Fibroblast of the aortic adventitia (primary cell): ENCODE measurements at places on chromosomes 2 and 18.

DNA sequence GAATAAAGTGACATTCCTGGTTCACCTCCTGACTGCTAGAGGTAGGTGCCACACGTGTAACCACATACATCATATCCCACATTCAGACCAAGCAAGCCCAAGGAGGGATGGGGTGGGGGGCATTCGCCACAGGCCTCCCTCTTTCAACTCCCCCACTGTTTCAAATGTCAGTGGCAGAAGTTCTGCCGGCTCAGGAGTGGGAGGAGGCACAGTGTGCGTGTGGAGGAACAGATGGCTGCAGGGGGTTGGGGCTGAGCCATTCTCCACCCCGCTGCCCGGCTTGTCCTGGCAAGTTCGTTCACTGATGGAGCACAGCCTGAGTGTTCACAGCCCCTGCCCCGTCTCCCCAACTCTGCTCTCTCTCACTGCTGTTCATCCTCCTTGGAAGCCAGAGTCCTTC, 75.4 kb upstream of the TANC1 start:
- peak; percentile 75 for DNase-seq

GRCh38 chr18:50727721-50728471, 91.9 kb downstream of the MRO start:
- DNase-seq, result no peak

GRCh38 chr2:13488965-13489364, 772.2 kb downstream of the TRIB2 start:
- DNase-seq, result no peak

- DNase-seq, result peak; percentile 45
These were observed 208.4 kb upstream of the COL3A1 start for GRCh38 chr2:188765522-188766470.

GRCh38 chr2:97994476-97994875, 1.3 kb downstream of the TMEM131 start:
- DNase-seq, result no peak

DNA sequence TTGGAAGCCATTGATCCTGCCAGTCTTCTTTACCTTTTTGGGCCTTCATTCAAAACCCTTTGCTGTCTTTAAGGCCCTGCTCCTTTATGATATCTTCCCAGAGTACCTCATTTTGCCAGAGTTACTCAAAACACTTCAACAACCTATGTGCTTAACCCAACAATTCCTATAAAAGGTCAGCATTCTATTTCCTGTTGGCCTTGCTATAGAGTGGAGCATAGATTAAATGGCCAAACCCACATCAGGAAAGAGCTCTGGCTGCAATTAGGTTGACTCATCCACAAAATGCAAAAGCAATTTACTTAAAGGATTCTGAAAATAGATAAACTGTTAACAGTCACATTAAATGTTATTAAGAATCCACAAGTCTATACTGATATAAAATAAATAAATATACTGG, 21.2 kb downstream of the MRPL33 start:
- peak; percentile 60 for DNase-seq

DNA sequence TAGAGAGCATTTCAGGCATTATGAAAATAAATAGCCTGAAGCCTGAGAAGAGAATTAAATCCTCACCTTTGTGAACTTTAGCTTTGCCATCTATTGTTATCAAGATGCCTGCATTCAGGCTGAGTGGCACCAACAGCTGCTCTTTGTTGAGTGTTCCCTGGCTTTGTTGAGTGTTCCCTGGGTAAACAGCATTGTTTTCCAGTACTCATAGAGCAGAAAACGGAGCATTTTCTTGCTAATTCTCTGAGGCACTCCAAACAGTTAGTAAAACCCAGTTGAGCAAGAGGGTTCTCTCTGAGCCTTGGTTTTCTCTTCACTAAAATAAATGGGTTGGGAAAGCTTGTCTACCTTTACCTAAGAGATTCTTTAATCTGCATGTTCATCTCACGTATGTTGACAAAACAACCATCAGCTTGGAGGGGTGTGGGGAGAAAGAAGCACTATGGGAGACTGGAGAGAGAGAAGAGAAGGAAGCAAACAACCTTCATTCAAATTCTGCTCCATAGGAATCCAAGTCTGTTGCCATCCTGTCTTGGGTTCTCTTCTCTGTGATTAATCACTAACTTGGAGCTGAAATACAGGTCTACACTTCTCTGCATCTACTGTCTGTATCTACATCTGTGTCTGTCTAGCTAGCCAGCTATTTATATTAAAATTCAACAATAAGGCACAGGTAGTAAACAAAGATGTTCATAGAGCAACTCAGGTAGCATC, 567.0 kb upstream of the SOX11 start:
- no peak for DNase-seq

GRCh38 chr2:649426-650342, 27.5 kb downstream of the TMEM18 start:
- DNase-seq, result no peak

DNA sequence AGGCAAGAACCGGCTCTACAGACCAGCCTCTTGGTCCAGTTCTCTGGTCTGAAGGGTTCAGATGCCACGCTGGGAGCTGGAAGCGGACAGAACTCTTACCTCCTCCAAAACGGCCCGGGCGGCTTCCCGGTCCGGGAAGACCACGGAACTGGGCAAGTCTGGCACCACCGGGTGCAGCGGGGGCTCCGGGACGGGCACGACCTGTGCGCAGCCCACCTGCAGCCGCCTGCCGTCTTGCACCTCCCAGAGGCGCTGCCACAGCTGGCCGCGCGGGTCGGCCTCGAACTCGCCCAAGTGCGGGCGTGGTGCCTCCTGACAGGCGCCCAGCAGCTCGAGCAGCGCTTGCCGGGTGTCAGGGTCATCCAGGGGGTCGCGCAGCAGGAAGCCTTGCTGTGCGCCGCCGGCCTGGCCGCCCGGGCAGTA, 773 bp downstream of the CMPK2 start:
- no peak for DNase-seq

GRCh38 chr2:157627594-157628476, 829 bp downstream of the ACVR1C start:
- peak; percentile 2 for DNase-seq

DNA sequence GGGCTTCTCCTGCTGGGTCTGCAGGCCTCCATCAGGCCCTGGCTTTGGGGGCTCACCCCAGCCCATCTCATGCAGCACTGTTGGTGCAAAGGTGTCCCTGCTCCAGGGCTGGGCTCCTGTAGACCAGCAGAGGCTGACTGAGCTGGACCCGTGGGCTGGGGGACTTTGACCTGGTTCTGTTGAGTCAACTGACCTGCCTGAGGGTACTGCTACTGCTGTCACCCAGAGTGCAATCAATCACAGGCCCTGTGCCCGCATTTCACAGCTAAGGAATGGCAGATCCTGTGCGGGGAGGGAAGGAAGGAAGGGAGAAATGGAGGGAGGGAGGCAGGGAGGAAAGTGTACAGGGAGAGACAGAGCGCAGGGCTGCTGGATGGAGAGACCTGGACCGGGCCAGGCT, 136.8 kb downstream of the TPO start:
- no peak for DNase-seq

DNA sequence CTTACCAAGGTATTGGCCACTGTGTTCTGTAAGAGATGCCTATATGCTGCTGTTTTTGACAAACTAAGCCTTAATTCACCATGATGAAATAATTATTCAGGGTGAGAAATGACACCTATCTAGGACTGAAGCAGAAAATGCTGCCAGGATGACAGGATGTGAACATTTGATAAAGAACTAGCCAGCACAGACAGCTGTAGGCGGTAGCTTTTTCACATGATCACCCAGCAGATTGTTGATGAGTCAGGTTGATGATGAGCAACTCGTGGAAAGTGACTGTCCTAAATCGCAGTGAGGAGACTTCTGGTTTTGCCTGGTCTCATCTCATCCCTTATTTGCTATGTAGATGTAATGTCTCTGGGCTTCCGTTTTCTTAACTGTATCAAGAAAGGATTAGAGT, 144.1 kb downstream of the PRPF40A start:
- DNase-seq, result peak; percentile 39

- DNase-seq, result no peak
These were observed 38.6 kb downstream of the SP110 start for GRCh38 chr2:230181195-230181594.

- no peak for DNase-seq
These were observed 234.9 kb downstream of the BCL11A start for GRCh38 chr2:60318544-60318943.

GRCh38 chr2:150520887-150521664, 33.6 kb upstream of the RND3 start:
- peak; percentile 57 for DNase-seq

GRCh38 chr2:64998658-64999061, 9.5 kb downstream of the SLC1A4 start:
- peak; percentile 40 for DNase-seq

DNA sequence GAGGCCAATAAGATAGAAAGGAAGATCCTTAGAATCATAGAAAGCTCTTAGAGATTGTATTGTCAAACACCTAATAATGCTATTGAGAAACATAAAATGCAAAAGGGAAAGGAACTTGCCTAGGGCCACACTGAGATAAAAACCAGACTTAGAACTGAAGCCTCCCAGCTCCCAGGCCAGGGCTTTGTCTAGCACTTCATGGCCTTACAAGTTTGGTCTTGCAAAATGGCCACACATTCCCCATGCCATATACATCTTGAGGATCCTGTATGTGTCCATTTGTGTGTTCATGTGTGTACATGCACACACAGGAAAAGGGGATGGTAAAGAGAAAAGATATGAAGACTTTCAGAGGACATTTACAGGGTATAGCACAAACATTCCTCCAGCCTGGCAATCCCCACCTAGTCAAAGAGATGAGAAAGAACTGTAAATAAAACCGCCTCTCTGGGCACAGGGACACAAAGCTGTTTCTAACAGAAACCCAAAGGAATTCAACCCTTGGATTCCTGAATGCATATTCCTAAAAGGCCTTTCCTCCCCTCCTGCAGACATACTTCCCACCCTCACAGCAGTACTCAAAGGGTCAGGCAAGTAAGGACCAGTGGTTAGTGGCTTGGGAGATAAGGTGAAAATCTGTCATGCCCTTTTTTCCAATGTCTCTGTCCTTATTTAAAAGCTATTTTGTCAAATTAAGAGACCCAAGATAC, 99.7 kb upstream of the KLHL29 start:
- no peak for DNase-seq

- DNase-seq, result no peak
These were observed 70.8 kb downstream of the XIRP2 start for GRCh38 chr2:166958986-166959481.

GRCh38 chr2:74063486-74063885, 78.8 kb downstream of the TET3 start:
- no peak for DNase-seq

DNA sequence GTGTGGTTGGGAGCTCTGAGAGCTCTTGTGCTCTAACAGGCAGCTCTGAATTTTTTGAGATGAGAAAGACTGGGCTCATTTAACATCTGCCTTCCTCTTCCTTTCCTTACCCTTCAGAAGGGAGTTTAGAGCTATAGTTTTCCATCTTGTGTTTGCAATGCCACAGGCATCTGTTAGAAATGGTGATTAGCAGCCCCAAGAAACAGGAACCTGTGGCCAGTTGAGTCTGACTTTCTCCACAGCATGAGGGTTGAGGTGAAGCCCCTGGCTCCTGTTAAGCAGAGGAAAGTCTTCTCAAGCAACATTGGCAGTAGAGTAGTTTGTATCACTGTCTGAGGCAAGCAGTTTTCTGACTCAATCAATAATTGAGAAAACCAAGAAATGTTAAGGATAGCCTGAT, 577.4 kb downstream of the ZEB2 start:
- DNase-seq, result no peak

DNA sequence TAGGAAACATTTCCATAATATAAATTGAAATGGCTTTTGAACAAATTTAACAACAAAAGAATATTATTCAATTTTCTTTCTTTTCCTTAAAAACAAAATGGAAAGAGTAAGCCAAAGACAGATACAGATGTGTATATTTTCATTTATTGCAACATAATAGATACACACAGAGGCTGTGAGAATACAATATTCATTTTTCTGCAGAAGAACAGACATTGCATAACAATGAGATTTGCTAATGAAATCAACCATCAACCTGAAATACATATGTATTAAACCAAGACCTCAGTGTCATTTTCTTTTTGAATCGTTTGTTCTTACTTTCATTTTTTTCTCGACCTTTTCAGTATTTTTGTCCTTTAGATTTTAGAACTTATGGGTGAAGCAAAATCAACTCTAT, 95.1 kb downstream of the BAZ2B start:
- DNase-seq, result no peak

- no peak for DNase-seq
These were observed 117.8 kb downstream of the NFATC1 start for GRCh38 chr18:79513381-79514081.

- DNase-seq, result no peak
These were observed 247.8 kb upstream of the SESTD1 start for GRCh38 chr2:179512281-179513035.

GRCh38 chr18:54859667-54860421, 31.6 kb downstream of the RAB27B start:
- DNase-seq, result no peak

DNA sequence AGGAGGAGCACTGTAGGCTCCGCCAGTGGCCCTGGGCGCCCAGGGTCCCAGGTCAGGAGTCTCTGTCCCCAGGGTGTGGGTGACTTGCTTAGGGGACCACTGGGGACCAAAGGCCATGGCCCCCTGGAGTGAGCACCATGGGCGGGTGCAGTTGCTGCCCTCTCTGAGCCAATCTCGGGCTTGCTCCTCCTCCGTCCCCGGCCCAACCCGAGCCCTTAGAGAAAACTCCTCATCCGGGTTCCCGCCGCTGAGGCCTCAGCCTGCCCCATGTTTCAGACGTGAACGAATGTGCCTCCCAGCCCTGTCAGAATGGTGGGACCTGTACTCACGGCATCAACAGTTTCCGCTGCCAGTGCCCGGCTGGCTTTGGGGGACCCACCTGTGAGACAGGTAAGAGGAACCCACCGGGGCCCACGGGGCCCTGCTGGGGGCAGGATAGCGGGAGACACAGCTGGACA, 38.6 kb downstream of the SNED1 start:
- DNase-seq, result no peak

DNA sequence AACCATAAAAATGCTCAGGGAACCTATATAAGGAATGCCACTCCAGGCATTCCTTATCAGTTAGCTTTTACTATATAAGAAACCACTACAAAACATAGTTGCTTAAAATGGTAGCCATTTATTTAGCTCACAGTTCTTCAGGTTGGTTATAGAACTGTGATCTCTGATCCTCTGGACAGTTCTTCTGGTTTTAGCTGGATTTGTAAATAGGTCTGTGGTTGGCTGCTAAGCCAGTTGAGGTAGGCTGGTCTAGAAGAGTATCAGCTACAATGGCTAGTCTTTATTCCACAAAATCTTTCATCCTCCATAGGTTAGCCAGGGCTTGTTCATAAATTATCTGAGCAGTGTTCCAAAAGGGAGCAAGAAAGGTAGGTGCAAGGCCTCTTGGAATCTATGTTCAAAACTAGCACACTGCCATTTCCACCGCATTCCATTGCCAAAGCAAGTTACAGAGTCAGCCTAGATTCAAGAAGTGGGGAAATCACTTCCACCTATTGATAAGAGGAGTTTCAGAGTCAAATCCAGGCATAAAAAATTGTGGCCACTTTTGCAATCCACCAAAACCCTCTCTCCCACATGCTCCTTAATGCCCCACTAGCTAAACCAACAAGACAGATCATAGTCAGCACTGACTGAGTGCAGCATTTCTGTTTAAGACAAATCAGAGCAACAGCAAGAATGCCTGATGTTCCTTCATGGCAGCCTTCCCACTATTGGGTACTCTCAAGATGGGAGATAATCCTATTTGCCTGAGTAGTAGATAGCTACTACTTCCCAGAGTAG, 146.4 kb downstream of the IRS1 start:
- DNase-seq, result peak; percentile 40

- peak; percentile 72 for DNase-seq
These were observed 939 bp downstream of the DOCK10 start for GRCh38 chr2:225041207-225041850.

GRCh38 chr2:55391615-55392242, 27.9 kb downstream of the CCDC88A start:
- no peak for DNase-seq

GRCh38 chr2:198525211-198525969, 721.0 kb downstream of the PLCL1 start:
- no peak for DNase-seq
